Effector CD8-positive, alpha-beta T cell (primary cell): ENCODE measurements at places on chromosomes 5 and 9.

GRCh38 chr5:141825791-141826560 is 52.2 kb downstream of the PCDH1 start:
- DNase-seq: no peak

- DNase-seq: no peak
Observed at GRCh38 chr9:114235033-114235661, 79.8 kb downstream of the COL27A1 start.

GRCh38 chr9:70811638-70812037 is 309.8 kb downstream of the TRPM3 start:
- DNase-seq: no peak

- DNase-seq: no peak
Observed at GRCh38 chr5:161580621-161581020, 34.1 kb upstream of the GABRB2 start.

- DNase-seq: no peak
Observed at GRCh38 chr5:173969167-173970049, 19.6 kb upstream of the C5orf47 start.

DNA sequence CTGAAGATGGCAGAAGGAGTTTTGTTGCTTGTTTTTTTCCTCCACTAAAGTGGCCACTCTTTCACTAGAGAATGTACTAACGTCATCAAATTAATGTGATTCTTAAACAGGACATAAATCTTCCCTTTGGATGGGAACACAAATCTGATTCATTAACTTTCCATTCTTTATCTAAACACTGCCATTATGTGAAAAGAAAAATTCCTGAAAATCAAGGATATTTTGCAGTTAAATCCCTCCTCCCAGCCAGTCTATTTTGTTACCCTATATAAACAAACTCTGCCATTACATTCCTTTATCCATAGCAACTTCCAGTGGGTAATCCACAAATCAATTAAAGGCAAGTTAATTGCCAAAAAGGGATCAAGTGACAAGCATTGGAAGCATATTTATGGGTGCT is 546.5 kb downstream of the PDE4D start:
- no peak for DNase-seq

DNA sequence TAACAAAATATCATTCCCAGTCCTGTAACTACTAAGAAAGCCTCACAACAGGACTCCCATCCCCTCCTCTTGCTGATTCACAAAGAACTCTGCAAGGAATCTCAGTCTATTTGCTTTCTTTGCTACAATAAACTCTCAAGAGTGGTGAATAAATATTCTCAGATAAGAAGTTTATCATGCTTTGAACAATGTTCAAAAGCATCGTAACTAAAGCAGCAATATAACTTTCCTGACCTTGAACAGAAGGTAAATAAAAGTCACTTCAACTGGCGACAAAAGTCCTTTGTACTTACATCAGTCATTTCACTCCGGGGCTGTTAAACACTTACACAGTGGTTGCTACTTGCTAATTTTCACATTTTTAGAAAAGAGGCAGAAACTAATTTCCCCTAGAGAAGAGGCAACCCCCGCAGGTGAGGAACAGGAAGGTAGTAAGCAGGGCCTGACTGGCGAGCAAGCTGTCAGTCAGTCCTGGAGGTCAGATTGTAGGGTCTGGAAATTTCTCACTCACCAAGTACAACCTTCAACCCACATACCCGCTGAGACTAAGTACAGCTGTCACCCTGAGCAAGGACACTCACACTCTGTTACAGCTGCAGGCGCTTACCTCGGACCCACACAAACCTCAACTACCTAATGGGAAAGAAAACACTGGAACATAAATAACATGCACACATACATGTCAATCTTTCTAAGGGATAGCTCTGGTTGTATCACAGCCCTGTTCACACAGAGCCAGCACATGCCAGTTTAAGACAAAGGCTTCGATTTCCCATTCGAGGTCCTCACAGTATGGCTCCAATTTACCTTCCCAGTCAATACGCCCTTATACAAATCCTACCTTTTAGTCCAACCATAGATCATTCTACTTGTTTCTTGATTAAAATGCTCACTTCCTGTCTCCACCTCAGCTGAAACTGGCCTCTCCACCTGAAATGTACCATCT is 104.6 kb upstream of the RETREG1 start:
- no peak for DNase-seq

DNA sequence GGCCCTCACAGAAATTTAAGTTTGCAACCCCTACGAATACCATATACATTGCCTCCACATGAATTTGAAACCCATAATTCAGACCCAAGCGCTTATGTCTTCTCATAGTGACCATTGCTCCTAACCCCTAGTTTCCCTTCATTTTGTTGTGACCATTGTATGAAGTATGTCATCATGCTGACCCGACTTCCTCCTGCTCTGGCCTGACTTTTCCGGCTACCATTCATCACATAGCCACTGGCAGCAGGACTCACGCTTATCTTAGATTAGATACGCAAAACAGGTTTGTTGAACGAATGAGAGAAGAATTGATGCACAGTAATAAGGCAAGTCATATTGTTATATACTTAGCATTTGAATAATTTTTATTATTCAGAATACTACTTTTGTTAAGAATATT is 345.4 kb downstream of the FBXL17 start:
- DNase-seq: no peak

DNA sequence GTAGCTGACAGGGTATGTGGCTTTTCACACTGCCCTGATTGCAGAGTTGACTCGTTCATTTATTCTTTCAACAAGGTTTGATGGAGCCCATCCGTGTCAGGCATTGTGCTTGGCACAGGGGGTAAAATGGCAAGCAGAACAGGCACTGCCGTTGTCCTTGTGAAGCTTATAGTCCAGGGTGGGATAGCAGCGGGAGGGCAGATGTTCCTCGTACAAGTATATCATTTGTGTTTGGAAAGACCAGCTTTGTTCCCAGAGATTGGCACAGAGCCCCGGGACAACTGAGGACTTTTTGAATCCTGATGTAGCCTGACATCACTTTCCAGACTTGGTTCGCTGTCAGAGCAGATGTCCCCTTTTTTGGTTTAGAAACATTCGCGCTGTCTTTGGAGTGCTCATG is 50.9 kb downstream of the MVB12B start:
- DNase-seq: no peak

DNA sequence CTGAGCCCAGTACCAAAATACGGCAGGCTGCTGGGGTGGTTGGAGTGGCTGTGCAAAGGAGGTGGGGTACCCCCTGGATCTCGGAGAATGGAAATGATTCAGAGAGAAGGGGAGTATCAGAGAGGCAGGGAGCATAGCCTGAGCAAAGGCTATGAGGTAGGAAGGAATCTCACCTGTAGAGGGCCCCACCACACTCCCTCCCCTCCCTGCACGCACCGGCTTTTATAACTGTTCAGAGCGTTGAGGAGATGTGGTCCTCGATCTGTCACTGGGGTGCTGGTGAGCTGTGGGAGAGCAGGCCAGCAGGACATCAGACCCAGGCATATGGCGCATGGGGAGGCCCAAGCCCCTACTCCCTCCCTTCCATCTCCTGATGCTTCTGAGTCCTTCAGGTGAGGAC is 13.2 kb downstream of the PHF19 start:
- DNase-seq: no peak

GRCh38 chr9:70170151-70170790 is 88.5 kb upstream of the SMC5 start:
- DNase-seq: no peak

DNA sequence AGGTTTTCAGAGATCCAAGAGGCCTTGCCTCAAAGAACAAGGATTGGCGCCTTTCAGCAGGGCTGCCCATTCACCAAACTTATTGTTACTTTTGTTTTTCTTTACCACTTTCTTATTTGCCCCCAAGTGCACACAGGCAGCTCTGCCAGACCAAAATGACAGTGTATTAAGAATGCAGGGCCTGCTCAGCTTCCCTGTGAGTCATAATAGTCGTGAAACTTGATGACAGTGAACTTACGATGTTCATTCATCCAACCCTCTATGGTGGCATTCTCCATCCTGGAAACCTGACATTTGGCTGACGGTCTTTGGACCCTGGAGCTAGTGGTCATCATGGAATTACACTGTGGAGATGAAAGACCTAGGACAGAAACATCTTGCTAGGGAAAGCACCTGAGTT is 44.3 kb downstream of the UBE2QL1 start:
- no peak for DNase-seq

- no peak for DNase-seq
Observed at GRCh38 chr5:125215593-125215992, 469.2 kb upstream of the ZNF608 start.

DNA sequence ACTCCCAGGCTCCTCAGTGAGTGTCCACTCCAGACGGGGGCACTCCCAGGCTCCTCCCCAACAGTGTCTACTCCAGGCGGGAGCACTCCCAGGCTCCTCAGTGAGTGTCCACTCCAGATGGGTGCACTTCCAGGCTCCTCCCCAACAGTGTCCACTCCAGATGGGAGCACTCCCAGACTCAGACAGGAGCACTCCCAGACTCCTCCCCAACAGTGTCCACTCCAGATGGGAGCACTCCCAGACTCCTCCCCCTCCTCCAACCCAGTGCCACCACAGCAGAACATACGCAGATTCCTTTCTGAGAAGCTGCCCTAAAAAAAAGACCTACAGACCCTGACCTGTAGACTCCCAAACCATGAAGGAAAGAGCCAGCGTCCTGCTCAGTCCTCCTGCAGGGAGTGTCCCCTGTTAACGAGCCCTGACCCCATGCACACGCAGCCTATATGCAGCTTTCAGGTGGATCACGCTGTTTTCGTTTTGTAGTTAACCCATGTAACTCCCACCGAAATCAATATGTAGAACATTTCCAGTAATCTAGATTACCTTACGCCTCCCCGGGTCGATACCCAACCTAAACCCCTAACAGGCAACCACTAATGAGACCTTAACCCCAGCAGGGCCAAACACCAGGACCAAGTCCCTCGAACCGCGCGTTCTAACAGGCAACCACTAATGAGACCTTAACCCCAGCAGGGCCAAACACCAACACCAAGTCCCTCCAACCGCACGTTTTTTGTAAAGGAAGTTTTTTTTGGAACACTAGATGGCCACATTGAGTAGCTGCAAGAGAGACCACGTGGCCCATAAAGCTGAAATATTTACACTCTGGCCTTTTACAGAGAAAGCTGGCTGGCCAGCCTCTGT is 15.7 kb downstream of the PNPLA7 start:
- DNase-seq: no peak

GRCh38 chr5:141747152-141748141 is 65.4 kb upstream of the ARAP3 start:
- DNase-seq: no peak

DNA sequence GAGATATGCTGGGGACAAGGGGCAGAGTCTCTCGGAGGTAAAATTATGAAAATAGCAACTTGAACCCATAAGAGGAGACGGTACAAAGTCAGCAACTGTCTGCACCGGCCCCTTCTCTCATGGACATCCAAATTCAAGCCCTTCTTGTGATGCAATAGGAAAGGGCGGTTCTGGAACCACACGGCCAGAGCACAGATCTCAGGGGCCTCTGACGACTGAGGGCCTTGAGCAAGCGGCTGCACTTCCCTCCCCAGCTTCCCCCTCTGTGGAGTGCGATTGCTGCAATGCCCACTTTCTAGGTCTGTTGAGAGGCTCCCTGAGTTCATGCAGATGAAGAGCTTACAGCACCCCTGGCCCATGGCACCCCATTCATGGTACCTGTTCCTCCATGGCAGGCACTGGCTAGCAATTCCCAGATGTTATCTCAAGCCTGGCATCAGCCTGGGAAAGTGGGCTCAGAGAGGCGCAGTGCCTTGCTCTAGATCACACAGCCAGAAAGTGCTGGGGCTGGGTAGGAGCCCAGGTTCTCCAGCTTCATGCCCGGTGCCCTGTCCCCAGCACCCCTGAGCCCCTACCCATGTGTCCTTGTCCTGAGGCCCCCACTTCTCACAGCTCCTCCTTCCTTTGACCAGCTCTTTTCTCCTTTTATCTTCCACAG is 17.7 kb upstream of the CPLX2 start:
- no peak for DNase-seq

- DNase-seq: no peak
Observed at GRCh38 chr5:61730866-61731265, 398.8 kb downstream of the ZSWIM6 start.

DNA sequence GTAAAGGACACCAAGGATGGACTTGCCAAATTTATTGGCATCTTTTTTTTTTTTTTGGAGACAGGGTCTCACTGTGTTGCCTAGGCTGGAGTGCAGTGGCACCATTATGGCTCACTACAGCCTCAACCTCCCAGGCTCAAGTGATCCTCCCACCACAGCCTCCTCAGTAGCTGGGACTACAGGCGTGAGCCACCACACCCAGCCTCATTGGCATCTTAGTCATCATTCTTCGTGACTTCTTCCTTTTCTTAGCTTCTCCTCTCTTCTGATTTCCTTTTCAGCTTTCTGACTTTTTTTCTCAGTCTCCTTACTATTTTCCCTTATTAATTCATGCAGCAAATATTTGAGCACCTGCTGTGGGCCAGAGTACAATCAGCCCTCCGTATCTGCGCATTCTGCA is 6.1 kb downstream of the MAML1 start:
- no peak for DNase-seq

GRCh38 chr9:129141066-129142041 is 30.1 kb downstream of the PTPA start:
- DNase-seq: no peak

- no peak for DNase-seq
Observed at GRCh38 chr9:109499631-109500410, 1.7 kb upstream of the PTPN3 start.

GRCh38 chr9:32928145-32928763 is 73.2 kb downstream of the APTX start:
- DNase-seq: no peak

- no peak for DNase-seq
Observed at GRCh38 chr5:133706506-133707430, 94.4 kb upstream of the FSTL4 start.

DNA sequence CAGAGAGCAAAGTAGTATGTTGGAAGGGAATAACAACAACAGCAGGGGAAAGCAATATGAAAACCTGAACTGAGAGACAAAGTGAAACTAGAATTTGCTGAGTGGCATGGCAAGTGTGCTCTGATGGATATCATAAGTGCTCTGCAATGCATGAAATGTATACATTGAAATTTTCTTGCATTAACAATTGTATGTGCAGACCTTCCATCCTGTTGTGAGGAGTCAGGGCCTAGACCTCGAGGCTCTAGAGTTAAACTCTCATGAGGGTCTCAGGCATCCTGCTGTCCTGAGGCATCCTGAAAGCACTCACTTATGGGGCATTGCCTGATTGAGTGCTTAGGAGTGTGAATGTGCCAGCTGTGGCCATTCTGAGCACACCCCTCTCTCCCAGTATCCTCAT is 1.1 kb downstream of the ECM2 start:
- DNase-seq: no peak

- no peak for DNase-seq
Observed at GRCh38 chr9:125896404-125896803, 149.2 kb downstream of the PBX3 start.
